M059J (cell line): ENCODE measurements at places on chromosomes 3 and 15.

DNA sequence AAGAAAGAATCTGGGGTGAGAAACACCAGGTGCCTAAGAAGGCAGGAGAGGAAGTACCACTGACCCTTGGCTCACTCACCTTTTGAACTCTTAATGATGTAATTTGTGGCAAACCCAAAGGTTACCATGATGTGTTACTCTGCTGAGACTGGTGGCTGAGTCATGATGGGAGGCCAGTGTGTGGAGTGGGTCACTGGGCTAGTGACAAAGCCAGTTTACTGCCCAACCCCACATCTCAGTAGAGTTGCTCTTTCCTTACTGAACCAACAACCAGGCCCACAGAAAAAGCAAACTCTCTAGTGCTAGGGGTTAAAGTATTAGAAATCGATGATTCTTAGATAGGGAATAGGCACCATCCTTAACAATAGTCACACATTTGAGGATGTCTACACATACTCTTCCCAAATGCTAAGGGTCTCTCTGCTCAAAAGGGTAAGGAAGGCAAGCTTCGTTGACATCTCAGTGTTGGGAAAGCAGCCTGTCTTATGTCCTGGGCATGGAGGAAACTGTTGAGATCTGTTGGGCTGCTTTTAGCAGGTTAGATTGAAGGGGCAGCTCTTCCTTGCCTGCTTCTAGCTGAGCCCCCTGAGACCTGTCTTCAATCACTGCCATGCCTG lies 3.1 kb downstream of the RBP2 start:
- peak; percentile 83 for DNase-seq

DNA sequence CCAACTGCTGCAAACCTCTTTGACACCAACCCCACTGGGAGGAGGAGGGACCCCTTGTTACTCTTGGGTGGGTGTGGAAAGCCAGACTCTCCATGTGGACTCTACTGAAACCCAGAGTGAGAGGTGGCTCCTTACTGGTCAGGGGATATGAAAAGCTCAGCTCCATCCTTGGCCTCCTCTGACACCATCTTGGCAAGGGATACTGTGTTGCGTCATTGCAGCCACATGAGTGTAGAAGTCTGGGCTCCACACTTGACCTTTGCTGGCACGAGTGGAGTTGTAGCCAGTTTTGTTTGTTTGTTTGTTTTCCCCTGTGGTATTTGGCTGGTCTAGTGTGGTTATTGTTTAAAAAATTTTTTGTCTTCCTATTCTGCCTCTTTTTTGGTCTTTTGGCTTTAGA lies 289.1 kb downstream of the GAP43 start:
- DNase-seq, result peak; percentile 24

GRCh38 chr15:60945196-60945595 lies 283.9 kb downstream of the RORA start:
- DNase-seq, result peak; percentile 40

GRCh38 chr3:170295586-170295985 lies 61.9 kb upstream of the SKIL start:
- DNase-seq, result no peak

GRCh38 chr15:59595434-59595915 lies 16.1 kb upstream of the GCNT3 start:
- no peak for DNase-seq

- no peak for DNase-seq
Measured at GRCh38 chr3:55870594-55870993, 383.5 kb upstream of the WNT5A start.

DNA sequence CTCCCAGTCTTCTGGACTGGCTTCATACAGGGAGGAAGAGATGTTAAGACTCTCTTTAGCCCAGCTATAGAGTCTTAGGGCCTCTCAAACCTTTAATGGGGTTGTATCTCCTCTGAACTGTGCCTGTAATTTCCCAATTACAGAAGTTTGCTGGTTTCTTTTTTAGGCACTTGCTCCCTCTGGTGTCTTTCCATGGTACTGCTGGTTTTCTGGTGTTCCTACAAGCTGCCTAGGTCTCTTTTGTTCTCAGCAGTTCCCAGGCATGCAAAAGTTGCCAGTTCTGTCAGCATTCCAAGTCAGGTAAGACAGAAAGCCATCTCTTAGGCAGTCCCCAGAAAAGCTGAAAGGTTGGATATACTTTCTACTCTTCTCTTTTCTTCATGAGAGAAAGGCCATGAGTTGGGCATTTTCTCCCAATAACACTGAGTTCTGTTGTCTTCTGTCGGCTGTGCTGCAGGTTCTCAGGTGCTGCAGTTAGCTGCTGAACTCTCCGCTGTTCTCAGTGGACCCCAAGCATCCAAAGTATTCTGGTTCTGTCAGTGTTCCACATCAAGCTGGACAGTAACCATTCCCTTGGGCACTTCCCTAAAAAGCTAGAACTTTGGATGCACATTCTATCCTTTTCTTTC lies 54.4 kb upstream of the EHHADH start:
- peak; percentile 48 for DNase-seq

- DNase-seq, result no peak
Measured at GRCh38 chr3:70970171-70970570, 613.4 kb downstream of the FOXP1 start.

DNA sequence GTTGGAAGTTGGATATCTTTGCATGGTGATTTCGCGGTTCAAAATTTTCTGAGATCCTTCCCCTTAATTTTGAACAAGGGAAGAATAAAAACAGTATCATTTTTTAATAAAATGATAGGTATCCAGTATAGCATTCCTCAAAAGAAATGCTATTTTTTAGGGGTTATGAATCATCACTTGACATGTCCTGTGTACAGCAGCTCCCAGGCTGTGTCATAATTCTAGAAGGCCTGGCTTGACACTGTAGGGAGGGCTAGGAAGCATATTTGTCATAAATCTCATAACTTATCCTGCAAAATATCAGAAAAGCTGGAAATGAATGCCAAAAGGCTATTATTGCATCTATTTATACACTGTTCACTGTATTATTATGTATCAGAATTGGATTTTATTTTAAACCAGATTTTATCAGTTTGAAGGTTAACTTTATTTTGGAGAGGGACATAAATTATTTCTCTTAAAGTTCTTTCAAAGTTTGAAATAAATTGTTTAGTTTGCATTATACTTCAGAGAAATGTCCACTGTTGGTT lies 539.1 kb upstream of the ROBO2 start:
- DNase-seq, result no peak

DNA sequence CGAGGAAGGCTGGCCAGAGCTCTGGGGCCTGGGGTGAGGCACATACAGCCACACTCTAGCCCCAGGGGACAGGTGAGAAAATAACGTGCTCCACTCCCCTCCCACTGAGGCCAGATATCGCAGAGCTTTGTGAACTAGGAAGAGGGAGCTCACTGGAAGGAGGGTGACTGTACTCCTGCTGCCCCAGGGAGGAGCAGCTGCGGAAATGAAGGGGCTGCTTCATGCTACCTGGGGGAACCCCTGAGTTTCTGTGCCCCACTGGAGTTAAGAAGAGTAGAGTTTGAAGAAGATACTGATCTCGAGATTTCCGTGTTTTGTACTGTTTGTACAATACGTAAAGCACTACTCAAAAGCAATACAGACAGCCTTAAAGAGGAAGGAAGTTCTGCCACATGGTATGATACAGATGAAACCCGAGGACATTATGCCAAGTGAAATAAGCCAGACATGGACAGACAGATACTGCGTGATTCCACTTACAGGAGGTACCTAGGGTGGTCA lies 44.6 kb downstream of the CMTM6 start:
- DNase-seq, result no peak

GRCh38 chr15:48413304-48413703 lies 82.1 kb downstream of the DUT start:
- DNase-seq, result no peak

DNA sequence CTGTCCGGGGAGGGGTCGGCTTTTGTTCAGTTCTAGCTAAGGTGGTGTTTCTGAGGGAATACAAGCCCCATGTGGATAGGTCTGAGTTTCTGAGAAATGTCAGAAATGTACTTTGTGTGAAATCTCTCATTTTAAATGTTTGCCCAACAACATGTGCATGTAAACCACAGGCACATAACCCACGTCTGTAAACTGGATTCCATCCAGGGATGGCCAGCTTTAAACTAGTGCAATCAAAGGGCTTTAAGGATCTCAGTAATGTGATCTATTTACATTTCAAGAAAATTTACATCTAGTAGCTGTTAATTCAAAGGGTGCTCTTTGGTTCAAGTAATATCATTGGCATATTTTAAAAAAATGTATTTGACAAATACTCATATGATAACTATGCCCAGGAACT lies 52.0 kb downstream of the POLR2M start:
- DNase-seq, result no peak

DNA sequence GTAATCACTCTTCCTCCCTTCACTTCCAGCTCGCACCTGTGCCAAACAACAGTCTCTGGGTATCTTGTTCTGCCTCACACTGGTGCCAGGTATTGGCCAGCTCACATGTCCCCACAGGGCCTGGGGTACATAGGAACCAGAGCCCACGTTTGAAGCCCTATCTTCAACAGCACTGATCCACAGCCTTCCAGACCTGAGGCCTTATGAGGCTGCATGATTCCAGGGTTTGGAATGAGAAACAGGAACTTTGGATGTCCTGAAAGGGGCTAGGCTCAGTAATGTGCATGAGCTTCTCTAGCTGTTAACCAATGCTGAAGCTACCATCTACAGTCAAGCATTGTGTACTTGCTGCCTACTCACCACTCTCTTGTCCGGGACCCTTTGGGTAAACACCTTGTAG lies 92.4 kb downstream of the GPR156 start:
- no peak for DNase-seq

DNA sequence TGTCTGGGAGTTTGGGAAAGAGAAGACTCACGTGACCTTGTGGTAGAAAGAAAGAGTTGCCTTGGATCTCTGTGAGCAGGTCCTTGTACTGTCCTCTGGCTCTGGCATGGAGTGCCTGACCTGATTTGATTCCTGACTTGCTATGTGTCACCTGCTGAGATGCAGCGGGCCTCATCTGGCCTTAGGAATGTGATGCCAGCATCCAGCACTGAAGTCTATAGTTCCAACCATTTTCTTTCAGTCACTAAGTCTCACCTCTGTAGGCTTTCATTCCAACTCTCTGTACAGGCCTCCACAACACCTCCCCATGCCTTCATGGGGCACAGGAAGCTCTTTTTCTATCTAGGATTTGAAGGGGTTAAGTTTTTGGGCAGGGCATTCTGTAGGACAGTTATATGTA lies 12.1 kb upstream of the OXSR1 start:
- no peak for DNase-seq

GRCh38 chr3:127033786-127034185 lies 50.9 kb downstream of the PLXNA1 start:
- DNase-seq, result no peak

DNA sequence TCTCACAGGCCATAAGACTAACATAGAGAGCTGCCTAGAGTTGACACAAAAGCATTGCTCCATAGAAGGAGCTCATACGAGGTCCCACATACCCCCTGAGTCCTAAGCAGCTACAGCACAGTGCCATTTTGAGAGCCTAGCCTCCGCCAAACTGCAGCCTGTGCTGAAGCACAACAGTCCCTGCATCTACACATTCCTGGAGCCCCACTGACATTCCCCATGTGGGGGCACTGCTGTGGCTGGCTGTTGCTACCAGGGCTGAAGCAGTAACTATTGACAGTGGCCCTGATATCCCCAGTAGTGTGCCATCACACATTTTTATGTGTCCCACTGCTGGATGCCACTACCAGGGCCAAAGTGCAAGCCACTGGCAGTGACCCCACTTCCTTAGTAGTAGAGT lies 80.3 kb downstream of the CERS3 start:
- DNase-seq, result no peak

DNA sequence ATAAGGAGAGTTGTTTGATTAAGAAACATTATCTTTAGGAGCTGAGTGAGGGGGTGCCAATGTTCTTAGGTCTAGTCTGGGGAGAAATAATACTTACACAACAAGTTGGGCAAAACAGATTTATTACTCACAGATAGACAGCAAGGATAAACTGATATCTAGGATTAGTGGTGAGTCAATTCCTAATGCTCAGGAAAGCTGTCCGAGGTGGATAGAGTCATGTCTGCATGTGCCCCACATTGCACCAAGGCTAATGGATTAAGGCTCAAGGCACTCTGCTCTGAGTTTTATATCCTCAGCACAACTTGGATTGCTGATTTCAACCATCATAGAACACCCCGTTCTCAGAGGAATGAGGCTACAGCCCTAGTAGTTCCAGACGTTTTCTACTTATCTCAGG lies 1042.3 kb downstream of the OTOL1 start:
- DNase-seq, result no peak

DNA sequence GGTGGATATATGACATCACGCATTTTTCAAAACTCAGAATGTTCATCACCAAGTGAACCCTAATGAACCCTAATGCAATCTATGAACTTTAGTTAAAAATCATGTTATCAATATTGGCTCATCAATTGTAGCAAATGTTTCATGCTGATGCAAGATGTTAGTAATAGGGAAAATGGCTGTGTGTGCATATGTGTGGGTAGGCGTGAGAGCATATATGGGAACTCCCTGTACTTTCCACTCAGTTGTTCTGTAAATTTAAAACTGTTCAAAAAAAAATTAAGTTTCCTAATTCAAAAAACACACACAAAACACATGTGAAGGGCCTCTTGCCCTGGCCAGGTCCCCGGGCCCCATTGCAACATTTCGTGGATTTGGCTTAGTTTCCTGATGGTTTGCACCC lies 89.7 kb upstream of the PROK2 start:
- no peak for DNase-seq

DNA sequence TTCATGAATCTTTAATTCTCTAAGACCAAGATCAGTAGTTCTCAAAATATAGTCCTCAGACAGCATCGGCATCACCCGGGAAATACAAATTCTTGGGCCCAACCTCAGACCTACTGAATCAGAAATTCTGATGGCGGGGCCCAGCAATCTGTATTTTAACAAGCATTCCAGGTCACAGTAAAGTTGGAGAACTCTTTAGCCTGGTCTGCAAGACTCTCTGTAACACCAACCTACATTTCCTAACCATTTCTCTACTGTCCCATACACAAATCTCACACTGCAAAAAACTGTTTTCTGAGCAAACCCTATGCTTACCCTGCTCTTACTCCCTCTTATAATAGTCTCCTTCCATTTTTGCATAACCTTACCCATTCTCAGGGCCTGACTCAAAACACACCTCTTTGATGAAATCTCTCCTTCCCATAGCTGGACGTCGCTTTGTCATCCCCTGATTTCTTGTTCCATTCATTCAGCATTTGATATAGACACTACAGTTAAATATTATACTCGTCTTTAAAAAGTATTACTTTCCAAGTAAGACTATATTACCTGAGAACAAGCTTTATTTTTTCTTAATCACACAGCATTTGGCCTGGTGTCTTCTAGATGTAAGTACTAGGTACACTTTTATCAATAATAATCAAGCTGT lies 83.3 kb upstream of the MYO5C start:
- DNase-seq, result no peak

DNA sequence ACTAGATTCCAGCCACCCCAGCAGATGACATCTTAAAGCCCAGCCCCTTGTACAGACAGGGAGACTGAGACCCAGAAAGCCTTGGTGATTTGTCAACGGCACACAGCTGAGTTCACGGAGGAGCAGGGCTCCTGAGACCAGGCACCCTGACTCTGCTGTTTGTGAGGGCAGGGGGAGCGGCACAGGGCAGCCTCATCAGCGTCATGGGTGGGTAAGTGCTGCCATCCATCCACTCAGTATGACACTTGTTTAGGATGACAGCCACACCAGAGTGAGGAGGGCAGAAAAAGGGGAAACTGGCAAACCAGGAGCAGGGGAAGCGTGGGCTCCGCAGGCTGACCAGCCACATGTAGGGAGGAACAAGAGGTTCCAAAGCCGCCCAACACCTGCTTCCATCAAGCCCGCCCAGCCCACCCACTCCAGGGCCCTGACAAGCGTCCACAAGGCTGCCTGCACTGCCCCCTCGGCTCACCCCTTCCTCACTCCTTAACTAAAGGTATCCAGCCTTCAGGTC lies 19.9 kb downstream of the RBPMS2 start:
- DNase-seq, result no peak

GRCh38 chr3:158896729-158897128 lies 94.9 kb downstream of the MFSD1 start:
- peak; percentile 79 for DNase-seq
